ENCODE measurements at places on chromosomes 12 and 14.

DNA sequence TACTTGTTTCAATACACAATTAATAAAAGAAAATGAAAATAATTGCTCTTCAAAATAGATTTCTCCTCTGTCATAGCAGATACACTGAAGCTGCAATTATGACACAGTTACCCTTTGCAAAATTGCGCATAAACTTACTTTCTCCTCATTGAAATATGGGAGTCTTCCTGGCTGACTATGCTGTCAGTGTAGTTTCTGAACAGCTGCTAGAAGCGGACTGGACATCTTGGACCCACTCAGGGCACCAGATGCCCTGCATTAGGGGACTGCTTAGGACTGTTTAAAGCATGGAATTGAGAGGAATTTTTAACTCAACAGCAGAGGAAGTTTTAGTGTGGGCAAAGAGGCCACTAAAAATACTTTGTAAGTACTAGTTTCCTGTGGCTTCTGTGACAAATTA, 454.9 kb downstream of the ATP23 start:
- DNase-seq = no peak

DNA sequence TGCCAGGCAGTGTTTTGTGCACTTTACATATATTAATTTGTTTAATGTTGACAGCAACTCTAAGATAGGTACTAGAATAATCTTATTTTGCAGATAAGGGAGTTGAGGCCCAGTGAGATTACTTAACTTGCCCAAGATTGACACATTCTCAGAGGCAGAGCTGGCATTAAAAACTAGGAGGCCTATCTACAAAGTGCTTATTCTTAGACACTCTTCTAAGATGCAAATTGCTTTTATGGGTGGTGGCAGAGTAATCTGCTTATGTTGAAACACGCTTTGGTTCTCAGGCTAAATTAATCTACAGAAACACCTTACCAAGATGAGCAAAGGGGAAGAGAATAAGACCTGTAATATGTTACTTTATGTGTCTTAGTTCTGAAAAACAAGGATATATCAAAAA, 7.2 kb downstream of the MGP start:
- DNase-seq = no peak

GRCh38 chr12:33248364-33248763, 191.3 kb downstream of the SYT10 start:
- DNase-seq = no peak

DNA sequence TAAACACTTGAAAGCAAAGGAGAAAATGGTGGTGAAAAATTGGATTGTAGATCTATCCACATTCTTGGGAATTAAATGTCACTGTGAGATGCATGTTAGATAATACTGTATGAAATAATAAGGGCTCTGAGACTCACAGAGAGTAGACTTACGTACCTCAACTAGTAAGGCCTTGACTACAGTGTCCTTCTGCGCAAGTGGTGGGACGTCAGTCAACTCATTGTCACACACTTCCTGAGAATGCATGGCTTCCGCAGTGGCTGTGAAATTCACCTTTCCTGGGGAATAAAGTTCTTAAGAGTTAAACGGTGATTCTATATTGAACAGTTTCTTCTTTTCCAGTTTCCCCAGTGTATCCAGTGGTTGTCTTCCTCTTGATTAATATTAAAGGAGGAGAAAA, 32.6 kb upstream of the PZP start:
- DNase-seq = peak; percentile 3

GRCh38 chr12:130933269-130933995, 20.3 kb upstream of the ADGRD1 start:
- DNase-seq = no peak

GRCh38 chr12:89834676-89835075, 126.0 kb upstream of the ATP2B1 start:
- no peak for DNase-seq

DNA sequence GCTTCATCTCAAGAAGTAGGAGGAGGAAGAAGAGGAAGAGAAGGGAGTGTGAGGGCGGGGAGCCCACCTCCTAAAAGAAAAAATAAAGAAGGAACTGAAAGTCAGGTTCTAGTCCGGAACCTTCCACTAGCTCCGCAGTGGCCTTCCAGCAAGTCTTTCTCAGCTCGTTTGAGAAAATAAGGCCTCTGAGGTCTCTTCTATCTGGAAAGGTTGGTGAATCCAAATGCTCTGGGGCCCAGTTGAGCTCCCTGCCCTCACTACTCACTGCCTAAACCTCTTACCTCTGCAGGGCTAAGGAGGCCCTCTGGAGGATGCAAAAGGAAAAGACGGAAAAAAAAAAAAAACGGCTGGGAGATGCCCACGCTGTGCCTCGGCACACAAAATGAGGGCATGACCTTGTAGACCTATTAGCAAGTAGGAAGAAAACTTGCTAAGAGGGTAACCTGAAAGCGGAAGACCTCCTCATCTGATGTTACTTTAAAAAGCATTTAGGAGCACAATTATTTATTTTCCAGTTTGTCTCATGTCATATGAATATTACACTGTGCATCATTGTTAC, 35.9 kb downstream of the FBLN5 start:
- DNase-seq = peak; percentile 68

GRCh38 chr14:20934148-20934762, 21.0 kb upstream of the RNASE2 start:
- peak; percentile 15 for DNase-seq

DNA sequence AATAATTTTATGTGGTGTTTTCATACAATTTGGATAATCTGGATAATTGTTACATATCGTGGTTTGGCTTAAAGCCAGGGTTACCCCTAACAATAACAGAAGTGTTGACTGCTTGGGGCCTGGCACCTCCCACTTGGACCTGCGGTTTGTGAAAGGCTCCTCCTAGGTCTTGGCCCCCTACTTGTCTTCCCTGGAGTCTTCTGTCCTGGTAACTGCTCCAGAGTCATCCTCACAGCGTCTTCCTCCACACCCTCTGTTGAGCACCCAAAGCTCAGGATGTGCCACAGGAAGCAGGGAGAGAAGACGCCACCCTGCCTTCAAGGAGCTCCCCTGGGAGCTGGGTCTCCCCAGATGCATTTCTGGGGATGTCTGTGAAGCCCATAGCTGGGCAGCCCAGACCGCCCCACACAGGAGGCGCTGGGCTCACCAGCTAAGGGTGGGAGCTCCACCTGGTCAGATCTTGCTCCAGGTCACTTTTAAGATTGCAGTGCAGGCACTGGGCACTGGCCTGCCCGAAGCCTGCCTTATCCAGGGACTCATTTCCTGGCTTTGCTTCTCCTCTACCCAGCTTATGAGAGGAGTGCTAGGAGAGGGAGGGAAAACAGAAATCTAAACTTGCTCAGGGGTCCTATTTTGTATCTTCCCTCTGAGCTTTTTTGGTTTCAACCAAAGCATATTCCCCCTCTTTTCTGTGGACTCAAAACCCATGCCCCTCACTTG, 98.2 kb downstream of the ZFP36L1 start:
- peak; percentile 79 for DNase-seq
